ENCODE measurements at places on chromosomes 2 and 18. TPM values are rescaled to one million over a fixed set of nuclear protein-coding genes. Genes with fewer than 3 reads are reported as not detected.

CLIP4 gene
- 45.1 TPM for total RNA-seq

DNA sequence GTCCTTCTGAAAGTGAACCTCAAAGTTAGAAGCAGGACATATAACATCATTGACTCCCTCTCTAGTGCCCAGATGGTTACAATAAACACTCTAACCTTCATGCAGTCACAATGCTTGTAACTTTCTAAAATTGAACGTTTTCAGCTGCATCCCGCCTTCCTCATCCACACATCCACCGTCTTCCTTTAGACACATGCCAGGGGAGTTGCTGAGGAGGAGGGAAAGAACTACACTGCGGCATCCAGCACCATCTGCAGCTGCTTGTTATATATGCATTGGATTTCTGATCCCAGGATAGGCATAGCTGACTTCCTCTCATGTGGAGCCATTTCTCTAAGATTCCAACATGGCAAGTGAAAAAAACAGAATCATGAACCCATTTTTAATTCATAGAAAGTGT is 96.8 kb downstream of the FBXO15 start:
- no peak for DNase-seq

GRCh38 chr2:69298862-69299261 is 88.2 kb downstream of the GFPT1 start:
- no peak for DNase-seq

EML6 gene
- 0.57 TPM for total RNA-seq

GRCh38 chr2:192013211-192013610 is 166.3 kb upstream of the CAVIN2 start:
- DNase-seq: no peak

- DNase-seq: no peak
Measured at GRCh38 chr2:158505448-158505934, 48.7 kb downstream of the PKP4 start.

SERPINB11 gene
- not detected for total RNA-seq

NPPC gene
- not detected for total RNA-seq

Measured in ovary (tissue), 10 donors.